ENCODE measurements at places on chromosomes 1 and 21.

GRCh38 chr1:101697072-101697471 lies 299.7 kb downstream of the OLFM3 start:
- peak; percentile 17 for DNase-seq

DNA sequence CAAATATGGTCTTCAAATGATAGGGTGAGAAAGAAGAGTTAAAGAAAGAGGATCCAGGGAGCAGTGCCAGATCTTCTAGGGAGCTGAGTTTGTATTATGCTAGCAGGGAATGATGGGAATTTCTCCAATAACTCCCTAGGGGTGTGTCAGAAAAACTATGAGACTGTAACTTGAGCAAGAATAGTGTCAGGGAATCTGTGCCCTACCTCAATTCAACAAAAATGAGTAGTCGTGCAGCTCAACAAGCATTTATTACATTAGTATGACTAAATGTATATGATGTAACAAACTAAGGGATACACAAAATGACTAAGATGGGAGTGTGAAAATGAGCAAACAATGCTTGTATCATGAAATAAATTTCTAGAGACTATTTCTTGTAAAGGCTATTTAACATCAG lies 24.2 kb downstream of the SPAG17 start:
- DNase-seq, result no peak

DNA sequence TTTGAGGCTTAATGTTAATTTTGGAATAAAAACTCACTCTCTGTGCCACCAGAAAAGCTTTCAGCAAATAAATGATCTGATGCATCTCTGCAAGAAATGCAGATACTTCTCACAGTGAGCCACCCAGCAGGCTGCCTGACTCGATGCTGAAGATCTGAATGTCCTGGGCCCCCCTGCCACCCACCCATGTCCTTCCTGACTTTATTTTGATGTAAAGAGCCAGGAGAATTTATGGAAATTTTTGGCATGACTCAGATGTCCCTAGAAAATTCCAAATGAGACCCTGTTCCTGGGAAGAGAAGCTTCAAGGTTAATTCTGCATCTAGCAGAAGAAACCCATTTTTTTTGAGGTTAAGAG lies 62.8 kb upstream of the COA6 start:
- DNase-seq, result no peak

GRCh38 chr1:91550961-91551360 lies 50.3 kb downstream of the CDC7 start:
- no peak for DNase-seq

DNA sequence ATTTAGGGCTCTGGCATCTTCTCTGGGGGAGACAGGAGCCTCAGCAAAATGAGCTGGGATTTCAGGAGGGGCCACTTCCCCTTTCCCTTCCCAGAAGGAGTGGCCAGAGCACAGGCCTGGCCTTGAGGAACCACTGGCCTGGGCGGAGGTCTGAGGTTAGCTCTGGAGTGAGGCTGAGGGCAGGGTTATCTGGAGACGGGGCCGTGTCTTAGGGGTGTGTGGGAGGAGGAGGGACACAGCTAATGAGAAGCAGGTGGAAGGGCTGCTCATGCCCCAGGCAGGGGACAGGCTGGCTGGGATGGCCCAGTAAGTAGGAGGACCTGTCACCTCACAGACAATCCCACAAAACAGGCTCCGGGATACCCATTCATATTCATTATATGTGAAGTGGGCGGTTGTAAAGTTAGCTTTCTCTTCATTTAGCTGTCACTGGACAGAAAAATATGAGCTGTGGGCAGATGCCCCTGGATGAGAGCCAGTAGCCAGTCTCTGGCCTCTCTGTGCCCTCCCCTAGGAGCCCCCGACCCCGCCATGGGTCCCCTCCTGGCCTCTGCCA lies 12.4 kb downstream of the ALX3 start:
- DNase-seq, result no peak
